Choroid plexus epithelial cell (primary cell): ENCODE measurements at places on chromosomes 5 and 9.

DNA sequence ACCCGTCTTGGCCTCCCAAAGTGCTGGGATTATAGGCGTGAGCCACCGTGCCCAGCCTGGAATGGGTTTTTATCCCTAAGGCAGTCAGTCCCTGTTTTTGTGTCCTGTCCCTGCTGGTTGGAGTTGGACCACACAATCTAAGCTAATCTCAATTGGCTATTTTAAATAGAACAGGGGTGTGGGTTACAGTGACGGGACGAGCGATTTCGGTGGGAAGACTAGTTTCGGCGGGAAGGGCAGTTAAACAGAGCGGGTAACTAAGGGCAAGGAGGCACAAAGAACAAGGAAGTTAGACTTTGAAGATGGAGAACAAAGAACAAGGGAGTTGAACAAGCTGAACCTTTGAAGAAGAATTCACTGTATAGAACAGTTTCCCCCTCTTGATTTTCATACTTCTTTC lies 1.4 kb downstream of the GTF3C5 start:
- DNase-seq: no peak

DNA sequence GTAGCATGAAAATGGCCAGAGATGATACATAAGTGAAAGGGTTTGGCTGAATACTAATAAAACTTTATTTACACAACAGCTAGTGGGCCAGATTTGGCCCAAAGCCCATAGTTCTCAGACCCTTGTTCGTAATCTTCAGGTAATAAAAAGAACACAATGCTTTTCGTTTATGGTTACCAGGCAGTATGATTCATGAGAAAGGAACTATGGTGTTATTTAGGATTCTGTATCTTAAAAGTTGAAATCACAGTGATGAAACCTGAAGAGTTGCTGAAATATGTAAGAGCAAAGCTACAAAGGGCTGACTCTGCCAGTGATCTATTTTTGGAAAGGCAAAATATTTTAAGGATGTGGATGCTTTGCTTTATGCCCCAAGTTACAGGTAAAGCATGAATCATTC lies 192.7 kb downstream of the SMC2 start:
- DNase-seq: peak; percentile 22

- no peak for DNase-seq
Observed at GRCh38 chr5:32254881-32255539, 57.7 kb downstream of the MTMR12 start.

DNA sequence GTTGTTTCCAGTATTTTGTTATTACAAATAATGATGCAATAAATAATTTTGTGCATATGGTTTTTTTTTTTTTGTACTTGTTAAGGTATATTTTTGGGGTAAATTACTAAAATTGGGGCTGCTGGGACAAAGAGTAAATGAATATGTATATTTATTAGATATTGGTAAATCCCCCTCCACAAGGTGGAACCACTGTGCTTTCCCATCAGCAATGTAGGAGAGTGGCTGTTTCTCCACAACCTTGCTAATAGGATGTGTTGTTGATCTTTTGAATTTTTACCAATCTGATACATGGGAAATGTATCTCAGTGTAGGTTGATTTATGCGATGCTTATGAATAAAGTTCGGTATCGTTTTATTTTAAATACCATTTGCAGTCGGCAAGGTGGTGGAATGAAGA lies 118.1 kb downstream of the TRPM3 start:
- no peak for DNase-seq

DNA sequence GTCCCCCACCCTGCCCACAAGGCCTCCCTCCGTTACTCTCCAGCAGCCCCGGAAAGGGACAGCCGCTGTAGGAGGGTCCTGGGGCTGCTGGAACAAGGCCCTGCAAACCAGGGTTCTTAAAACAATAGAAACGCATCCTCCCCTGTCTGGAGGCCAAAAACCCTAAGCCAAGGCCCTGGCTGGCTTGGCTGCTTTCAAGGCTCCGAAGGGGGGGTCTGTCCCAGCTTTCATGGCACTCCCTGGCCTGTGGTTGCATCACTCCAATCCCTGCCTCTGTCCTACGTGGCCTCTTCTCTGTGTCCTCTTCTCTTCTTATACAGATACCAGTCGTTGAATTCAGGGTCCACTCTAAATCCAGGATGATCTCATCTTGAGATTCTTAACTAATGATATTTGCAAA lies 7.4 kb upstream of the UBAC1 start:
- no peak for DNase-seq

- no peak for DNase-seq
Observed at GRCh38 chr5:81631124-81631523, 119.8 kb downstream of the SSBP2 start.

- no peak for DNase-seq
Observed at GRCh38 chr5:124134941-124135340, 611.5 kb downstream of the ZNF608 start.

DNA sequence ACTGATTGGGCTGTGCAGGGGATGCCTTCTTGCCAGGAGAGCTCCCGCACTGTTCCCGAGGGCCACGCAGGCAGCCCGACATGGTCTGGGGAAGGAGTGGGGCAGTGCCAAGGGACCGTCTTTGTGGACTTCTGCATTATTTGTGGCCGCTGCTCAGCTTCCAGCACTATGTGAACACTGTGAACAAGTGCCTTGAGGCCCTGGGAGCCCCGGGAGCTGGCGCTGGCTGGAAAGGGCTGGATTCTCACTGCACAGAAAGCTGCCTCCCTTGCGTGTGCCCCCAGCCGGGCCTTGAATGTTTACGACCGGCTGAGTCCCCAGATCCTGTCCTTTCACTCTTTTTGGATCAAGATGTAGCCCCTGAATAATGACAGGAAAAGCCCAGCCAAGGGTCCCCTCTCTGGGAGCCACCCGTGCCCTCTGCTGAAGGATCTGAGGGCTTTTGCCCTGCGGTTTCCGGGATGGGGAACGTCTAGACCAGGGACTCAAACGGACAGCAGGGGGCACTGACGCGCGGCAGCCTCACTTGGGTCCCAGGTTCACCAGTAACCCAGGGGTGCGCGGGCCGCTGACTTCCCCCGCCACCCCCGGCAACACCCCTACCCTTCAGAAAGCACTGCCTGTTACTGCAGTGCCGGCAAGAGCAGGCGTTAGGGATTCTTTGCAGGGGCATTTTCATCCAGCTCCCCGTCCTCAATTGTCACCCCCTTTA lies 98.9 kb upstream of the FCN2 start:
- DNase-seq: no peak

DNA sequence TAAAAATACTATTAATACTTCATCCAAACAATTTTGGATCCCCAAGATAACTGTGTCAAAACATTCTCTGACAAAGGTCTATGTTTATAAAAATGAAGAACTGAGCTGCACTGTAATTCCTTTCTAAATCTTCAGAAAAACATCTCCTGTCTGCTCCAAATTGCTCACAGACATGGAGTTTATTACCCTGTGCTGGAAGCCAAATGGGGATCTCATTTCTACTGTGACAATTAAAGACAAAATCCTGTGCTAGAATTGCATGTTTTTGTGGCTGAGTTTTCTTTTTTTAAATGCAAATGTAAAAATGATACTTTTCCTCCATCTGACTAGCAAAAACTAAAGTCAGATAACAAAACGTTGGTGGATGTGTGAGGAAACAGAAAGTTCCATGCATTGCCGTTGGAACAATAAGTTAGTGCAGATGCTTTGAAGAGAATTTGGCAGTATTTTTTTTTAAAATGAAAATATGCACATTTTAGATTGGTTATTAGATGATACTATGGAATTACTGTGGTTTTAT lies 93.5 kb downstream of the GNA14 start:
- DNase-seq: no peak

DNA sequence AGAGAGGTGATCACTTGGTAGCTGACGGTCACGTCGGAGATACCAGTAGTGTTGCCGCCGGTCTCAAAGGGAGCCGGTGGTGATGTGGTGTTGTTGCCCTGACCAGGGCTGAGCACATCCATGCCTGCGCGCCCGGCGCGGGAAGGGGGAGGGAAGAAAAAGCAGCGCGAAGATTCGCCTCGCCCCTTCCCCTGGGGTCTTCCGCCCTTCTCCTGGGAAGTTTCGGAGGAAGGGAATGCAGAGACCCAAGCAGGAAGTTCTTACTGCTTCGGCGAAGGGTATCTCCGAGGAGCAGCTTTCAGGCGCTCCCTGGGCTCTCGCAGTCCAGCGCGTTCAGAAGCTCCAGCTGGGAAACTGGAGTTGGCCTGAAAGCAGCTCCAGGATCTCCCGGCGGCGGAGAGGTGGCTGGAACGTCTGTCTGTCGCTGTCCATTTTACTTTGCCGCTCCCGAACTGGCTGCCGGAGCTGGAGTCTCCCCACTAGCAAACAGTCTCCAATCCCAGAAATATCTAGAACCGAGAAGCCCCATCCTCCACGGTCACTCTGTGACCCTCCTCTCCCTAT lies 565 bp downstream of the HTR1A start:
- DNase-seq: no peak

DNA sequence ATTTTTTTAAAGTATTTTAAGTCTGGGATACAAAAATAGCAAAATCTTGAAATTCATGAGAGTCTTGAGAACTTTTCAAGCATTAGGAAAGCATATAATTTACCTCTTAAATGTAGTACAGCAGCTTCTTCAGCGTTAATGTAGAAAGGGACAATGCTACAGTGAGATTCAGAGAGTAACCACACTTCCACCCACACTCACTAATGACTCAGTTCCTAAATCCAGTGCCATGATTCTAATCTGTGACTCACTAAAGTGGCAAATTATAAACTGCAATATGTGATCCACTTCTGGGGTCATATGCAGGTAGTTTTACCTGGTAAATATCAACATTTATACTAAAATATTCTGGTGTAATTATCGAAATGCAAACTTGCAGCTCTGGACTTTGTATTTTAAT lies 434.5 kb upstream of the TUSC1 start:
- no peak for DNase-seq

DNA sequence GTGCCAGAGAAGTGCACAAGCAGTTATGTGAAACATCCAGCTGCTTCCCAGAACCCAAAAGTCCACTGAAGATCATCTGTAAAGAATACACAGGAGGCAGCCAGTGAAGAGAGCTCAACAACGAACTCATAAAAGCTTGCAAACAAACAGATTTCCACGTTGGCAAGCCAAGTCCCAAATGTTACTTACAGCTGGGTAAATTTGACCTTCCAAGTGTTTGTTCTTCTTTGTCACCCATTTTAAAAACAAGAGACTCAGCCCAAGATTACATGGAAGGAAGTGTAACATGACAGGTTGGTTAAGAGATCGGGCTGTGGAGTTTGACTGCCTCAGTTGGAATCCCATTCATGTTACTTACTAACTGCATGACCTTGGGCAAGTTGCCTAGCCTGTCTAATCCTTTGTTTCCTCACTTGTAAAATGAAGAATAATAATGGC lies 174.9 kb upstream of the PAPPA start:
- DNase-seq: peak; percentile 42

DNA sequence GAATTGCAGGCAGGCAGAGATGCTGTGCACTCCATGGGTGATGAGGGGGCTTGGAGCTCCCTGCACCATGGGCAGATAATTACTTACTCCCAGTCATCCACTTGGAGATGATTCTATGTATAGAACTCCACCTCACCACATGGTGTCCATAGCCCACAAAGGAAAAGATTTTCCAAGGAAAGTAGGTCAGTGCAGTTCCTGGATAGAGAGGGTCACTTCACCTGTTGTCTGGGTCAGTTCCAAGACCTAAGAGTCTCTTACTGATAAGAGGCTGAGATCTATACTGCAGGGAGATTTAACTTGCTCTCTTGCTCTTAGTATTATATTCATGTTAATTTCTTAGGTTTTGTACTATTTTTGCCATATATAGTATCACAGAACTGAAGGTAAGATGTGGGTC lies 113.9 kb upstream of the BRINP1 start:
- no peak for DNase-seq

DNA sequence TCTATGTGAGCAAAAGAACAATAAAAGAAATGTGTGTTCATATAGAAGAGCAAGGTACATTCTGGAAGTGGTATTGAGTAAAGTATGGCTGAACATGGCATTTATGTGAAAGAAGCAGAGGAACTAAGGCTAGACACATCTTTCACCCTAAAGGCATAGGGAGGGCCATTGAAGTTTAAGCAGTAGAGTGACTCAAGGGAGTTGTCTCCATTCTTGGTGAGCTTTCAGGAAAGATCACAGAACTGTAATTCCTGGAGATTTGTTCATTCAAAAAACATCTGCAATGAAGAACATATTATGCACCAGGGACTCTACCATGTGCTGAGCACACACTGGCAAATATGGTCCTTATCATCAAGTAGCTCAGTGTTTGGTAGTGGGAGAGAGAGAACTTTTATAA lies 24.8 kb upstream of the HTR1A start:
- no peak for DNase-seq

GRCh38 chr5:151648089-151648488 lies 38.6 kb downstream of the SPARC start:
- no peak for DNase-seq

- DNase-seq: no peak
Observed at GRCh38 chr9:120926397-120926928, at the start of gene TRAF1. Gene TRAF1 (minus strand): TSS chr9:120926796. CDS start chr9:120926075, 721 bp downstream.

DNA sequence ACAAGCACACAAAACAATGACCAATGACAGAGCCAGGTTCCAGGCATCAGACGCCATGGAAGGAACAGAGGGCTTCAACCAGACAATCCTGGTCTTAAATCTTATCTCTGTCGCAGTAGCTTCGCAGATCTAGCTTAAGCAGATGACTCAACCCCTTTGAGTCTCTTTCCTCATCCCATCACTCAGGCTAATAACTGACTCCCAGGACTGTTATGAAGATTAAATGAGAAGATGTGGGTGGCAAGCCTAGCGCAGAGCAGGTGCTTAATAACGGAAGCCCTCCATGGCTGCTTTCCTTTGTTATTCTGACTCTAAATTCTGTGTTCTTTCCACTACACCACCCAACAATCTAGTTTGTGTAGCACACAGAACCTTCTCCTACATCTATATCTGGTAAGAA lies 110.9 kb downstream of the SLC24A2 start:
- no peak for DNase-seq

GRCh38 chr5:141835928-141836670 lies 42.1 kb downstream of the PCDH1 start:
- DNase-seq: peak; percentile 63

DNA sequence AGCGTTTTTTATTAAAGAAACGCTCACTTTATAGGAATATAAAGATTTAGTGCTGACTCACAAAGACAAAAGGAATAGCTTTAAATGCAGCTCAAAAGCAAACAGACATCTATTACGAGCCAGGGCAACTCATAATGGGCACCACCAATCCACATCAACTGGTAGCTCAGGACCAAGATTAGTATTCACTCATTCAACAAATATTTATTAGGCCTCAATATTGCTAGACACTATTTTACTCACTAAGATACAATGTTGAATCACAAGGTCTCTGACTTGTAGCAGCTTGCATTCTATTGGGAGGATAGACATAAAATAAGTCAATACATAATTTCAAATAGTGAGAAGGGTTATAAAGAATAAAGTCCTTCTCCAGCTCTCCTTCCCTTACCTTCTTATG lies 8.0 kb upstream of the MAN2A1 start:
- no peak for DNase-seq

GRCh38 chr5:150062216-150062922 lies 24.0 kb downstream of the CSF1R start:
- DNase-seq: no peak

GRCh38 chr5:91382530-91383026 lies 539 bp downstream of the ARRDC3 start:
- DNase-seq: peak; percentile 55

GRCh38 chr5:151633892-151634291 lies 42.8 kb upstream of the FAT2 start:
- no peak for DNase-seq

- no peak for DNase-seq
Observed at GRCh38 chr9:22265038-22265437, 181.6 kb upstream of the DMRTA1 start.
